Neuronal stem cell (in vitro differentiated cells): ENCODE measurements at places on chromosomes 4 and X.

- DNase-seq = no peak
These were observed 7.9 kb downstream of the NONO start for GRCh38 chrX:71291381-71291780.

DNA sequence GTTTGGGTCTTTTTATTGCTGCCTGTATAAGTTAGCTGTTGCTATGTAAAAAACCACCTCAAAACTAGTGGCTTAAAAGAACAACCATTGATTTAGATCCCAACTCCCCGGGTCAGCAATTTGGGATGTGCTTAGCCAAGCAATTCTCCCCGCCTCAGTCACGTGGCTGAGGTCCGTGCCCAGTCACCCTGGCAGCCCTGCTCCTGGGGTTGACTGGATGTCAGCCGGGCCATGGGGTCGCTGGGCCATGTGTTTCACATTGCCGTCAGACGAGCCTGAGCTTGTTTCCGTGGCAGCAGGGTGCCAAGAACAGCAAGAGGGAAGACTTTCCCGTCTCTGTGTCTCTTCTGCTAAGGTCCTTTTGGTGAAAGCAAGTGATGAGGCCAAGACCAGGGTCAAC is 345.7 kb upstream of the FAT1 start:
- DNase-seq = no peak

GRCh38 chrX:39817754-39818470 is 279.8 kb downstream of the BCOR start:
- no peak for DNase-seq

GRCh38 chr4:29972121-29972520 is 748.0 kb upstream of the PCDH7 start:
- no peak for DNase-seq
